CD4-positive, alpha-beta T cell treated with Interleukin-1 beta for 1 hour (primary cell): ENCODE measurements at places on chromosomes 13 and 19.

DNA sequence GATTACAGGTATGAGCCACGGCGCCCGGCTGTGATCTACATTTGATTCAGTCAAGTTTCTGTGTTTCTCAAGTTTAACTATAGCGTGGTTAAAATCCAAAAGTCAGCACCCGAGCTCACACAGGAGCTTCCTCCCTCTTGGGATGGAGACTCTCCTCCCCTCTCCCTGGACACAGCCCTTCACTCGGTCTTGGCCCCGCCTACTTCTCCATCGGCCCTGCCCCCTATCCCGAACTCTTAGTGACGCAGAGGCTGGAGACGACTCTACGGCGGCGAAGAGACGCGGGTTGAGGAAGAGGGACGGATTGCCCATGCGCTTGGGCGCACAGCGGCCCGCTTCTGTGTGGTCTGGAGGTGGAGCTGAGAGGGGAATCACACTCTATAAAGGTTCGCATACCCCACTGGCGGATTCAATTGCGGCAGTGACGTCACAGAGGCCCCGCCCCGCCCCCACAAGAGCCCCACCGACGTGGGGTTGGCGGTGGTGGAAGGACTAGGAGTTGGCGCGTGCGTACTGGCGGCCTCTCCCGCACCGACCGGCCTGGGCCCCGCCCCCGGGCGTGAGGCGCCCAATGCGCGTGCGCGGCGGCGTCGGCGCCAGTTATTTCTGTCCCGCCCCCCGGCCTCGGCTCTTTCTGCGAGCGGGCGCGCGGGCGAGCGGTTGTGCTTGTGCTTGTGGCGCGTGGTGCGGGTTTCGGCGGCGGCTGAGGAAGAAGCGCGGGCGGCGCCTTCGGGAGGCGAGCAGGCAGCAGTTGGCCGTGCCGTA lies at the start of gene TRIM28:
Gene TRIM28 (plus strand): TSS at position 239 of the 765 bp plus-strand sequence. CDS start 694 bp downstream, outside the sequence.
- peak; percentile 100 for DNase-seq

GRCh38 chr13:26459276-26460131 lies 98.0 kb upstream of the WASF3 start:
- no peak for DNase-seq

GRCh38 chr19:19263886-19264487 lies 9.1 kb downstream of the TM6SF2 start:
- no peak for DNase-seq

DNA sequence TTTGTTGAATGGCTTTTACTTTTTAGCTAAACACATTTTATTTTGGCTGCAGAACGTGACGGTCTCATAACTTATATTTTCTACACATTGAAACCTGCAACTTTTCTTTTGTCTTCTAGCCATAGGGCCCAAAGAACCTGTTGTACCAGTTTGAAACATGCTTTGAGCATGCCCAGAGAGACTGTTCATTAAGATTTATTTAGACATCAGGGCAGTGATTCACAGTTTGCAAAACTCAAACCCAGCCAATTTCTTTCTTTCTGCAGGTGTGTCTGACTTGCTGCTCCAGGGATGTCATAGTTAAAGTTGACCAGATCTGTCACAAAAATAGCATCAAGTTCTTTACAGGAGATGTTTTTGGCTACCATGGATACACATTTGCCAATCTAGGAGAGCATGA lies 22.0 kb downstream of the SAE1 start:
- no peak for DNase-seq

GRCh38 chr19:6616011-6616410 lies 25.1 kb upstream of the CD70 start:
- DNase-seq: no peak

DNA sequence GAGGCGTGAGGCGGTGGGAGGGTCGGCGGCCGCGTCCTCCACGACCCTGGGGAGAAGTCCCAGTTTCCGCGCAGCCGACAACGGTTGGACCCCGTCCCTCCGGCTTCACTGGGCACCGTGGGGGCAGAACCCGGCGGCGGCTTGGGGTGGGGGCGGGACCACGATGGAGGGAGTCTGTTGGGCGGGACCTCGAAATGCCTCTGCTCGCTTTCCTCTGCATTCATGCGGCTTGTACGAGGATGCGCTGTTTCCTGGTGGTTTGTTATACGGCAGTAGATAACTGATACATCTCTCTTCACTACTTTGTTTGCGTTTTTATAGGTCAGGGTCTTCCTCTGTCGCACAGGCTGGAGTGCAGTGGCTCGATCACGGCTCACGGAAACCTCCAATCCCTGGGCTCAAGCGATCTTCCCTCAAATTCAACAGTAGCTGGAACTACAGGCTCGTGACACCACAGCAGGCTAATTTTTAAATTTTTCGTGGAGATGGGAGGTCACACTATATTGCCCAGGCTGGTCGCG lies 24.6 kb upstream of the ZNF846 start:
- peak; percentile 72 for DNase-seq

GRCh38 chr13:100666124-100666523 lies 8.5 kb downstream of the TMTC4 start:
- DNase-seq: no peak

DNA sequence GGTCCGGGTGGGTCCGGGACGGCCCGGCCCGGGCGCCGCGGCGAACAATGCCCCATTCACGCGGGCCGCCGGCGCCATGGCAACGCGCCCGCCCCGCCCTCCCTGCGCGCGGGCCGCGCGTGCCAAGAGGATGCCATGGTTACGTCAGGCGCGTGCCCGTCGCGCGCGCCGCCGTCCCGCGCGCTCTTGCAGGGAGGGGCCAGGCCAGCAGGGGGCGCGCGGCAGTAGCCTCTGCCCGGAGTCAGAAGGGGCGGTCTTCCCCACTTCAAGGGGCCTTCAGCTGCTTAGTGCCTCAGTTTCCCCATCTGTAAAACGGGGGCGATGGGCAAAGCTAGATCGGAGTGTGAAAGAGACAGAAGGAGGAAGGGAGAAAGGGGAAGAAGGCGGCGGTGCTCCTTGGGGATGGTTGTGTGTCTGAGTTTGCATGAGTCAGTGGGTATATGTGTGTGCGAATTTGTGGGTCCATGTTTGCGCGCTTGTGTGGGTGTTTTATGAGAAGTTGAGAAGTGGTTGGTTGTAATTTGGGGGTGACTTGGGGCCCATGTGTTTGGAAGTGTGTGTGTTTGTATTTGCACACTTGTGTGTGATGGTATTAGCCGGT lies 11.6 kb upstream of the NFIX start:
- peak; percentile 87 for DNase-seq

- DNase-seq: no peak
These were observed 26.3 kb upstream of the GJB6 start for GRCh38 chr13:20258208-20258962.

GRCh38 chr13:46389457-46390451 lies 2.7 kb upstream of the RUBCNL start:
- DNase-seq: peak; percentile 54

GRCh38 chr19:31312009-31312676 lies 37.1 kb downstream of the TSHZ3 start:
- no peak for DNase-seq

GRCh38 chr19:40411958-40412499 lies 1.1 kb downstream of the PRX start:
- DNase-seq: no peak
